ENCODE measurements at places on chromosomes 5 and 9. TPM values are rescaled to one million over a fixed set of nuclear protein-coding genes. Genes with fewer than 3 reads are reported as not detected.

DMRT3 gene
- 0.09 TPM for polyA plus RNA-seq

- DNase-seq: no peak
Observed at GRCh38 chr5:62376064-62376463, 27.6 kb downstream of the DIMT1 start.

DNA sequence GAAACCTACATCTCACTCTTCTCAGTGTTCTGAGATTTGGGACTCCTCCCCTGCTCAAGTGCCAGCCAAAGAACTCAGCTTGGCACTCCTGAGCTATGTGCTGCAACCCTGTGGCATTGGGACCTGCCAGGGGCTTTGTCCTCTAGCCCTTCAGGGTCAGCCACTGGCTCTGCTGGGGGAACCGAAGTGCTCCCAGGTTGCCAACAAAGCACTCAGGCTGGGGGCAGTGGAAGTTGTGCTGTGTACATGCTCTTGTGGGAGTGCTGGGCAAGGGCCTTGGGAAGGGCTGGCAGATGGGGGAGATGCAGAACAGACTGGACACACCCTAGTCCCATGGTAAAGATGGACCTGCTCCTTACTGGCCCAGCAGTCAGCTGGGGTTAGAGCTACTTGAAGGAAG, 498.6 kb downstream of the CAAP1 start:
- DNase-seq: no peak

DNA sequence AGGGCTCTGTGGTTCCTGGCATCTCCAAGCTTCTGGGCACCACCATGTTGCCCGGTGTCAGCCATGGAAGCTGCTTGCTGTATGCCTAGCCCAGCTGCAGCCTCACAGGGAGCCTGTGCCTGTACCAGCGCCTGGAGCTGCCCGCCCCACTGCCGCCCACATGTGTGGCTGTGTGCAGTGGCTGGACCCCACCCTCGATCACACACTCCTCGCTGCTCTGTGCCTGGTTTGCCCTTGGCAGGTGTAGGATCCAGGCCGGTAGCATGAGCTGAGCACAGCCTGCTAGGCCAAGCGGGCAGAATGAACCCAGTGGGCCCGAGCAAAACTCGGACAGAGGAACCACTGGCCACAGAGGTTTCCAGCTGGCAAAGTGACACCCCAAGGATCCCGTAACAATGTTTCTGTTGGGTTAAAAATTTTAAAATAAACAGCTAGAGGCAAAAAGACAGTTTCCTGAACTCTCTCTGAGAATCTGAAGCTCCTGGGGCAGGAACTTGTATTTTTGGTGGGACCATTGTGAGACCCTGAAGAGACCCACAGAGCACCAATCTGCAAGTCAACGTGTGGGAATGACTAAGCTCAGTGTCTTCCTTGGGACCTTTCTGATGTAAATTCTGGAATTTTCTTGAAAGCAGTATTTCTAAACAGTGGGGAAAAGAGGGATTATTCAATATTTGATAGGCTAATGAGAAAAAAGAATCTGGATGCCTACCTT, 73.1 kb upstream of the CCDC112 start:
- no peak for DNase-seq

DNA sequence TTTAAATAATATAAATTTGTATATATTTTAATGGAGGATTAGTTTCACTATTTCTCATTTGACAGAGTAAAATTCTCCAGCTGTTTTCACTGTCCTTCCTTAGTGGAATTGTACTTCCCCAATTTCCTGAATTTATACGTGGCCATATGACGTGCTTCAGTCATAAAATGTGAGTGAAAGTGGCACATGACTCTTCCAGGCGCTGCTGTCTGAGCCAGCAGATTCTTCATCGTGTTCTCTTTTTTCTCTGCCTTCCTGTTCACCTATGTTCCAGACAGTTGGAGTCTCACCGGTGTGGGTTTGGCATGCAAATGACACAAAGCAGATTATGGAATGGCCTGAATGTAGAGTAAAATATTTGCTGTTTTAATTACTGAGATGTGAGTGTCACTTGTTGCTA, 684.1 kb downstream of the SEMA5A start:
- DNase-seq: no peak

DNA sequence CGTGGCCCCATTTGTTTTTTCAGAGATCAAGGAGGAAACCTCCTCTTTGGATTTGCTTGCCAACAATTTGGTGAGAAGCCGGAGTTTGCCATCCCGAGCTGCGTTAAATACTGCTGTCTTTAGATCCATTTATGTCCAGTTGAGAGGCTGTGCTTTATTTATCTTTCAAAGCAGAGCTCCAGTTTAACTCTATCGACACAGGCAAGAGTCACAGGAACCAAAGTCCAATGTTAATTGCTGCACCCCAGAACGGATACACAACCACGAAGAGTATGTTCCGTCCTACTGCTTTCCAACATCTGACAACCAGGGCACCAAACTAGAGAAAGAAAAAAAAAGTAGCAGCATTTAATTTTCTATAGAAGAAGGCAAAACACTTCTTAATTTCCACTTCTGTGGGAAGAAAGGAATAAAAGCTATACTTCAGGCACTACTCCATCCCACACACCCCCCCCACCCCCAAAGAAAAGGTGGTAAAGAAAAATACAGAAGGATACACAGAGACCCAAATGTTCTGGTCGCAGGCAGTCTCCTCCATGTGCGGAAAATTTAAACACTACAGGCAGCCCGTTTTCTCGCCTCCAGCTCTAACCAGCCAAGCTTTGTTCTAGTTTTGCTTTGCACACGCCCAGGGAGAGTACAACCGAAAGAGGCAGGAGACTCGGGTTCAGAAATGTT, 1.1 kb downstream of the FEM1C start:
- peak; percentile 43 for DNase-seq

DNA sequence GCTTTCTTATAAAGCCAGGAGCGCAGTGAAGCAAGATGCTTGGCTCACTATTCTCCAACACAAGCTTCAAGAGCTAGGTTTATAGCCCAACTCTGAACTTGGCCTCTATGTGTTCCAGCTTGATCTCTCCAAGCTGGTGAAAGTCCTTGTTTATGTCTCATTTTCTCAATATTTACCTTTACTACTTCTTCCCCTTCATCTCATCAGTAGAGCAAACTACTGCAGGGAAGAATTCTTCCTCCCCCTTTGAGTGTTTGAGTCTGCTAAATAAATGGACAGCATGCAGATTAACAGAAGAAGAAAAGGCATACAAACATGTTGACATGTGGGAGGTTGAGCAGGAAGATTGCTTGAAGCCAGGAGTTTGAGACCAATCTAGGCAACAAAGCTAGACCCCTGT, 460.7 kb downstream of the ZNF608 start:
- DNase-seq: no peak

All from urinary bladder (tissue), 4 donors.